ENCODE measurements at places on chromosomes 16 and 17.
A peak's percentile ranks its signal among the peaks of the same experiment; 100 is the strongest.

DNA sequence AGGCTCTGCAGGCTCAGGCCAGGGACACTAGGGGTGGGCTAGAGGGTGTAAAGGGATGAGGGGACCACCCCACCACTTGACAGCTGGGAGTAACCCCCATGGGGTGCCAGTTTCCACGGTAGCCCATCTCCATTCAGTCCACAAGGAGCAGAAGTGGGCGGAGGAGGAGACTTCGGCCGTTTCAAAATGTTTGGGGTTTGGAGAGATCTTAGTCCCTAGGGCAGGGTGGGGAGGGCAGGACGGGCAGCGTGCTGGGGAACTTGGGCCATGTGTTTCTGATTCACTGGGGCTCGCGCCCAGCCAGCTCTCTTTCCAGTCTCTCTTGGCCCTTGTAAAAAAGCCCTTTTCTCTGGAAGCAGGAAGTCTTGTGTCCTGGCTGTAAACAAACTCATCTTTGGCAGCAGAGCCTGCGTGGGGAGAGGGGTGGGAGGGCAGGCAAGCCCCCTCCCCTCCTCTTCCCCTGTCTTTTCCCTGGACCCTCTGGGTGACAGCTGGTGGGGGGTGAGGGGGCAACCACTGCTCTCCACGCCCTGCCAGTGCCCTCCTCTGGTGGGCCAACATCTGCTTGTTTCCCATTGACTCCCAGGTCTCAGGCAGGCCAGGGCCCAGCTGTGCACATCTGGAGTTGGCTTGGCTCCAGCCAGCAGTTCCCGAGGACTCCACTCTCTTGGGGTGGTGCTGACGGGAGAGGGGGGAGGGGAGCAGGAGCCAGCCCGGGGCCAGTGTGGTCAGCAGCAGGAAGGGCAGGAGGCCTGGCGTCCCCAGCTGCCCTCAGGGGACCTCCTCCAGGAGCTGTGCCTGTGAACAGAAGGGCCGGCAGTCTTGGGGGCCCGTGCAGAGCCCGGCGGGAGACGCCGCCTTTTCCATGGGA, 8.1 kb downstream of the CYGB start:
- DNase-seq = no peak

- DNase-seq = no peak
Measured at GRCh38 chr16:82005027-82005830, 6.0 kb downstream of the SDR42E1 start.

DNA sequence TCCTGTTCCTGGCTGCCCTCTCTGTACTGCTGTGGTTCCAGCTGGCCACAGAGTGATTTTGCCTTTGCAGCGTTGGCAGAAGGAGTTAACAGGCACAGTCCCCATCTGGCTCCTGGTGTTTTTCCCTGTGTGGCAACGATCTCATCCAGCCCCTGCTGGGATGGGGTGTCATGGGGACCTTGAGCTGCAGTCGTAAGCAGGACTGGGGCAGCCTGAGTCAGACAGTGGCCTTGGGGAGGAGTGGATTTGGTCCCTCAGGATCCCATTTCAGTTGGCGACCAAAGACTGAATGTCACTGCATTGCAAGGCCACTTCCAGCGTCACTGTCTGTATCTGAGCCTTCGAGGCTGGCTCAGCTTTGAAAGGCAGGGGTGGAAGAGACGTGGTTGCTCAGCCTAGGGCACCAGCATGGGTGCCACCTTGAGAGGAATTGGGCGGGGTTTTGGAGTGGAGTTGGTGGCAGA, 11.9 kb downstream of the TMEM94 start:
- DNase-seq = no peak

- no peak for DNase-seq
Measured at GRCh38 chr17:76032073-76032779, 5.1 kb upstream of the EVPL start.

GRCh38 chr17:40331743-40332641, 23.0 kb downstream of the RARA start:
- DNase-seq = no peak

DNA sequence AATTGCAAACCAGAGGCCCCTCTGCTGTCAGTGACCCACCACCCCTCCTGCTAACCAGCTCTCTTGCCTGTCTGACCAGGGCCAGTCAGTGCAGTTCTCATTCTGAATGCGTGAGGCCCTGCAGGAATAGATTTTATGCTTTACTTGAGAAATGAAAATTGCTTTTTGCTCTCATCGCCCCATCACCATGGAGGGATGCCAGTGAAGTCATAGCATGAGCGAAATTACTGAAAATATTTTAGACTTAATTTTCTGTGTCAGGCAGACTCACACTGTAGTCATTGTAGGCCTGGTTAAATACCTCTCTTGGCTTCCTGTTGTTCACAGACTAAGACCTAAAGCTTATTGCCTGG, 490.5 kb upstream of the CDH5 start:
- no peak for DNase-seq

DNA sequence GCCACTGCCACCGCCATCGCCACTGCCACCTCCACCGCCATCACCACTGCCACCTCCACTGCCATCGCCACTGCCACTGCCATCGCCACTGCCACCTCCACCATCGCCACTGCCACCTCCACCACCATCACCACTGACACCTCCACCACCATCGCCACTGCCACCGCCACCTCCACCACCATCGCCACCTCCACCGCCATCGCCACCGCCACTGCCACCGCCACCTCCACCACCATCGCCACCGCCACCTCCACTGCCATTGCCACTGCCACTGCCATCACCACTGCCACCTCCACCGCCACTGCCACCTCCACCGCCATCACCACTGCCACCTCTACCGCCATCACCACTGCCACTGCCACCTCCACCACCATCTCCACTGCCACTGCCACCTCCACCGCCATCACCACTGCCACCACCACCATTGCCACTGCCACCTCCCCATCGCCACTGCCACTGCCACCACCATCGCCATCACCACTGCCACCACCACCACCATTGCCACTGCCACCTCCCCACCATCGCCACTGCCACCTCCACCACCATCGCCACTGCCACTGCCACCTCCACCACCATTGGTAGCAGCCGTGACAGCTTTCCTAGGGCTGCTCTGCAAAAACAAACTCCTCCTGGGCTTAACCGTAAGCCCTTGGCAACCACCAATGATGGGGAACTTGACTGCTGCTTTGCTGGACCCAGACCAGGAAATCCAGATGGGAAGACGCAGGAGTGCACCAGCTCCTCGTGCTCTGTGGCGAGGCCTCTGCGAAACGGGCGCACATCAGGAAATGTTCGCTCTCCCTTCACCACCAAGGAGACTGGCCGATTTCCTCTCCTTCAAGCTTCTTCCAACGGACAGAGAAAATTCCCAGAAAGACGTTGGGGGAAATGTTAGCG, 147.2 kb downstream of the RBFOX3 start:
- DNase-seq = no peak

GRCh38 chr17:49717371-49717861, 9.7 kb upstream of the SLC35B1 start:
- DNase-seq = no peak

DNA sequence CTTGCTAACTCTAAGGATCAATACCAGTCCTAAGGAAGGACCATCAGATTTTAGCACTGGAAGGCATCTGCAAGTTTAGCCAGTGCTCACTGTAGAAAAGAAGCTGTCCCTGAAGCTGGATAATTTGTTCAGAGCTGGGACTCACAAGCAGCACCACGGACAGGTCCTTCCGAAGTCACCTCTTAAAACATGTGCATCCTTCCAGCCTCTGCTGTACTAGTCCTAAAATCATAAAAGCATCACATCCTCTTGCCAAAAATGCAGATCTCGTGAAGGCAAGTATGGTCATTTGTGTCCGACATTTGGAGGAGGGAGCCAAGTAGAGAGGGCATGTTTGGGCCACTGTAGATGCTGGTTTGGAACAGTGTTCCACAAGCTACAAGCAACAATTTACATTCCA, 506.9 kb downstream of the RBFOX1 start:
- DNase-seq = no peak

GRCh38 chr17:43175213-43176118, 4.5 kb downstream of the NBR1 start:
- peak; percentile 10 for DNase-seq

DNA sequence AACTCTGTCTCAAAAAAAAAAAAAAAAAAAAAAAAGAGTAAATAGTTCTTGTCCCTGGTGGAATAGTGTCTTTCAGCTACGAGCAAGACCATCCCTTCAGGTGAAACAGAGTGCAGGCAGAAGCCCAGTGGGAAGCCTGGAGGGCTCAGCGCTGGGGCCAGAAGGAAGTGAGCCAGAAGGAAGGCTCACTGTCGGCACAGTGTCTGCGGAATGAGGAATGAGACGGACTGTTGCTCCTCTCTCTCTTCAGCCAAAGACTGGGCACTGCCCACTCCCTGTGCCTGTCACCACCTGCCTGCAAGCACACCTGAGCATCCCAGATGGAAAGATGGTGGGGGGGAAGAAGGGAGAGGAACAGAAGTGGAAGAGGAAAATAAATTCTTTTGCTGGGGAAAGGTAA, 7.5 kb downstream of the RSL1D1 start:
- DNase-seq = no peak

- no peak for DNase-seq
Measured at GRCh38 chr16:25210758-25211157, 6.0 kb upstream of the AQP8 start.

GRCh38 chr17:61986898-61987297, 59.1 kb upstream of the INTS2 start:
- no peak for DNase-seq

DNA sequence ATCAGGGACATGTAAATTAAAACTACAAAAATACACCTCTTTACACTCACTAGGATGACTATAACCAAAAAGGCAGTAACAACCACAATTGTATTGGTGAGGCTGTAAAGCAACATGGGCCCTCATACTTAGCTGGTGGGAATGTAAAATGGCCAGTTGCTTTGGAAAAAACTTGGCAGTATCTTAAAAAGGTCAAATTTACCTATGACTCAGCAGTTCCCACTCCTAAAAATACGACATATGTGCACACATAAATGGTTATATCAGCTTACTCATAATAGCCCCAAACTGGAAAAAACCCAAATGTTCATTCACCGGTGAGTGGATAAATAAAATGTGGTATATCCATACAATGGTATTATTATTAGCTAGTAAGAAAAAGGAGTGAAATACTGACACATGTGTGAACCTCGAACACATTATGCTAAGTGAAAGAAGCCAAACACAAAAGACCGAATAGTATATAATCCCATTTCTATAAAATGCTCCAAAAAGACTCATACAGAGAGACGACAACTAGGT, 391.4 kb downstream of the NPIPA8 start:
- no peak for DNase-seq

DNA sequence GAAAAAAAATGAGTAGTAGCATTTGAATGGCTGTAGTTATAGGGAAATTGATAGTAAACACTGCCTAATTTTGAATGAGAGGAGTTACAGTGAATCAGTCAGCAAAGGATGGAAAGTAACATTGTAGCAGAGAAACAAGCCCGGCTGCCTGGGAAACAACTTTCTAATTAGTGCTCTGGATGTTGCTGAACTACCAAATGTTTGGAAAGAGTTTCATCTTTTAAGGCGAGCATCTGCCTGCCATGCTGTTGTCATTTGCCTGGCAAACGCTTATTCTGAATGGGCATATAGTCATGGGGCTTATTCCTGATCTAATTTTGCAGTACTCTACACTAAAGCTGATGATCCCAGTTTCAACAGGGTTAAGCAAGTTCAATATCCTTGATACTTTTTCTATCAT, 138.6 kb downstream of the CDH11 start:
- DNase-seq = no peak

DNA sequence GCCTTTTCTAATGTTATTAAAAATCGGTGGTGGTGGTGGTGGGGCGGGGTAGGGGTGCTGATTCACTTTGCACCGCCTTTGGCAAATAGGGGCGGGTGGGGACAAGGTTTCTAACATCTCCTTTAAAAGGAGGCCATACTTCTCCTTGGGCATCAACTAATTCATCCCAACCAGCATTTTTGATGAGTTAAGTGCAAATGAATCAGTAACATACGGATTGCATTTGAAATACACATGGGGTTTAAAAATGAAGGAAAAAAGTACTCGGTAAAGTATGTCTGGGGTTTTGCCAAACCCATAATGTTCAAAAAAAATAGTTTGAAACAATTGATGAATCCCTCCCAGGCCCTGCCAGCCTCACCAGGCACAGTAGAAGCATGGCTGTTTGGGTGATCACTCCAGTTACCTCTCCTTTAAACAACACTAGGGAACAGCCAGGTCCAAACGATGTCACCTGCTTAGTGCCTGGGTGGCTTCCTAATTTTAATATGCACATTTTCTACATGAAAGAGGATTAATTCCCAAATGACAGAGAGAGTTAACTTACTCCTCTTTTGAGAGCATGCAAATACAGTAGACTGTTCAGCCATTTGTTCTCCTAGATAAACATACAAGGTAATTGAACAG, 107.2 kb downstream of the ANKFN1 start:
- DNase-seq = no peak

DNA sequence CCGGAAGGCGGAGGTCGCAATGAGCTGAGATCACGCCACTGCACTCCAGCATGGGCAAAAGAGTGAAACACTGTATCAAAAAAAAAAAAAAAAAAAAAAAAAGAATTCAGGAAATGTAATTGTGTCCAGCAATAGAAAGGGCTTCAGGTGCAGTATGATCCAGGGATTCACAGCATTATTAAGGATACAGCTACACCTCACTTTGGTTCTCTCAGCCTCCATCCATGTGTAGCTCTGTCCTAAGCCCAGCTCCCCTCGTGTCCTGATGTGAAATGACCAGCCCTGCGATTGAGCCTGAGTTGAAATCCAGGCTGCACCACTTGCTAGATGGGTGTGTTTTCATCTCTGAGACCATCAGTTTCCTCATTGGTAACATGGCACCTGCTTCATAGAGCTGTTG, 3.0 kb downstream of the SLC5A10 start:
- DNase-seq = no peak

GRCh38 chr16:67149276-67150046, 1.3 kb downstream of the B3GNT9 start:
- no peak for DNase-seq

DNA sequence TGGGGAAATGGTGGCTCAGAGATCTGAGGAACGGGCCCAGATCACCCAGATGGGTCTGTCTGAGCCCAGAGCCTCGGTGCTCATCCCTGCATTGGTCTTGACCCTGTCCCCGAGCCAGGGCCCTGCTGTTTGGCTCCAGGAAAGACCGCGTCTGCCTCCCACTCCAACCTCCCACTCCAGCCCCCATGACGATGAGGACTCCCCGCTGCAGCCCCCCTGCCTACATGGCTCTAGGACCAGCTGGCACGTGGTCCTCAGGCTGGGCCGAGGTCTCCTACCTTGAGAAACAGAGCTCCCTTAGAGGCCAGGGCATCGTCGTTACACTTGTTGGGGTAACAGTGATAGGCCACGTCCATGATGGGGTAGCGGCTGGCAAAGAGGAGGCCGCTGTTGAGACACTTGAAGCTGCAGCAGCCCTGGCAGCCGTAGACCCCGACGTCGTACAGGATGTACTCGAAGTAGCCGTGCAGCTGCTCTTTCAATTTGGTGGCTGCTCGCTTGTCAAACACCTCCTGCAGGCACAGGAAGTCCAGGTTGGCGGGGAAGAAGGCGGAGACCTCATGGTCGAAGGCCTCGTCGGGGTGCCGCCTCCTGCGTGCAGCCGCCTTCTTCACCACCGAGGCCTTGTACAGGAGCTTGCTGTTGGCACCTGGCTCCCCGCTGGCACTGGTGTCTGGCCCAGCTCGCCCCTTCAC, 59.9 kb downstream of the PRMT7 start:
- DNase-seq = no peak

All from Caco-2 (cell line).